ENCODE measurements at places on chromosomes 3 and 15.
A peak's percentile ranks its signal among the peaks of the same experiment; 100 is the strongest.

- no peak for DNase-seq
These were observed 46.9 kb downstream of the FAM43A start for GRCh38 chr3:194732617-194733016.

- DNase-seq = no peak
These were observed 20.2 kb downstream of the INSYN1 start for GRCh38 chr15:73732930-73733329.

DNA sequence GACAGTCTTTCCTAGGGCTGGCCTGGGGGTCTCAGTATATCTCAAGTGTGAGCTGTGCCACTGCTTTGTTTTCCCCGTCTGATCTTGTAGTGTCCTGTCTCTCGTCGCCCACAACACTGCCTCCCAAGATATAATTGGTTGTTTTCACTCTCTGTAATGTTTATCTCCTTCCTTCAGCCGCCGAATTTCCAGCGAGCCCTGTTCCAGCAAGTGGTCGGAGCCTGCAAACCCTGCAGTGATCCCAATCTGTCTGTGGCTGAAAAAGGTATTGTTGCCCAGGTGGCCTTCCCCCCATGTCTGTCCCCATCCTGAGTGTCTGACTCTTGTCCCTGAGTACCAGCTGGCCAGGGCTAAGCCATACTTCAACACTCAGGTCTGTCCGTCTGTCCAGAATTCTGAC lies 9.5 kb upstream of the MANF start:
- DNase-seq = no peak

- no peak for DNase-seq
These were observed 304.1 kb downstream of the UNC13C start for GRCh38 chr15:54282228-54282836.

- DNase-seq = no peak
These were observed 71.4 kb upstream of the WDR72 start for GRCh38 chr15:53830707-53831386.

GRCh38 chr15:90845201-90845949 lies 23.0 kb upstream of the FURIN start:
- DNase-seq = peak; percentile 49

DNA sequence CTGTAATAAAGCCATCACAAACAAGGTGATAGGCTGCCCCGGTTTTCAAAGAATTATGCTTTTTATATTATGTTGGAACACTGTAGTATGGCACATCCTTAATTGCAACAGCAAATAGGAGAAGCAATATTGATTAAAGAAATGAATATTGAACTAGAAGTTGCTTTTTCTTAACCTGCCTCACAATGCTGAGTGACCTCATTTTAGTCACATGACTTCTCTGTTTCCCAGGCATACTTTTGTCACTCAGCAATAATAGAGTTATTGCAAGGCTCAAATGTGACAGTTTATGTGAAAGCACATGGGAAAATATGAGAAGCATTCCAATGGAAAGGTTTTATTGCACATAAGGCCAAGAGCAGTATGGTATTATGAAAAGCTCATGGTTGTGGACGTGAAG lies 400.7 kb downstream of the FGF12 start:
- no peak for DNase-seq

GRCh38 chr15:71278989-71279756 lies 163.9 kb downstream of the THSD4 start:
- DNase-seq = no peak

DNA sequence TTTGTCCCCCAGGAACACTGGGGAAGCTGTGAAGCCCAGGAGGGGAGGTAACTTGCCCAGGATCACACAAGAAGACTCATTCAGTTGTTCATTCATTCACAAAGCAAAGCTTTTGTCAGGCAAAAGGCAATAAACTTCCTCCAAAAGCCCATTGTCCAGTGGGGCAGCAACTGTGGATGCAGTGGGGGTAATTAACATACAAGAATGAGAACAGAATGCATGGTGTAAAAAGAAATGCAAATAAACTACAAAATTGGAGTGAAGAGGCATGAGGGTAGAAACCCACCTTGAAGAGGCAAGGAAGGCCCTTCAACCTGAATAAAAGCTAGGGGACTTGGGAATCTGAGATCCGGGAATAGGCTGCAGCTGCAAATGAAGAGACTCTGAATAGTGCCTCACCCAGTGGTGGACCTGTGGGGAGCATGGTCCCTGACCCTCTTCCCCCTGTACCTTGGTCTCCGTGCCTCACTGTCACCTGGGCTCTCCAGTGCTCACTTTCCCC lies 363.6 kb downstream of the CLSTN2 start:
- no peak for DNase-seq

- no peak for DNase-seq
These were observed 15.4 kb downstream of the ALPK3 start for GRCh38 chr15:84832448-84833040.

- peak; percentile 77 for DNase-seq
These were observed 239.9 kb downstream of the CPNE4 start for GRCh38 chr3:131794766-131795388.

DNA sequence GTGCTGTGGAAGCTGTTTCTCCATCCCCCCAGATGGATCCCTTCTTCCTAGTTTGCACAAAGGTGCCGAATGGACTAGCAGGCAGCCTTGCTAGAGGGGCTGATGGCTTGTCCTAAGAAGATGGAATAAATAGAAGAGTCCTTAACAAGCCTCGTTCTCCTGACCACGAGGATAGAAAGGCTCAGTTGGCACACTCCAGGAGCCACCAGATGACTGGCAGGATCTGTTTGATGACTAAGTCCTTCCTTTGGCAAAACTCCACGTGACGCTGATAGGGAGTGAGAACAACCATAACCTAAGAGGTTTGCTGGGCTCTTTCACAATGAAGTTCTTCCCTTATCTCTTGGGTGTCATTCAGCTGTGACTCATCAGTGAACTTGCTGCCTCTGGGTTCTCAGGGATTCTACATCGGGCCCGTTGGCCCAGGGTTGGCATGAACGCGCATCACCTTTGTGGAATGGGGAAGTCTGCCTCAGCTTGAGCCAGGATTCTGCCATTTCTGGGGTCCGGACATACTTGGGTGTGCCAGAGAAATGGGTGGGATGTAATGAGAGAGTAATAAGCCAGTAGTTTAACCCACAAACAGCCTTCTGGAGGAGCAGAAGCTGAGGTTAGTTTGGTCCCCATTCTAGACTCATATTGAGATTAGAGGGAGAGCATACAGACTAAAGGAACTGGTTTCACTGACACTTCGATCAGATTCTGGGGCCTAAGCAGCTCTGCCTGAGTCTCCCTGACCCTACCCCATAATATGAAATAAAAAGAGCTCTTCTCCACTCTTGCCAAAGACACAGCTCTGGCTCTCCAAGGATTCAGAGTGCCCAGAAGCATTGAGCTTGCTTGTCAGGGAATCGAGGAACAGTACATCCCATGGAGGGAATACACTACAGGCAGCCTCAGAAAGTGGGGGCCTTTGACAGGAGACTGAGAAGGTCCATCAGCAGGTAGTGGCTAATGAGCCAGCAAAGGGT lies 2.0 kb upstream of the MELTF start:
- DNase-seq = peak; percentile 87

DNA sequence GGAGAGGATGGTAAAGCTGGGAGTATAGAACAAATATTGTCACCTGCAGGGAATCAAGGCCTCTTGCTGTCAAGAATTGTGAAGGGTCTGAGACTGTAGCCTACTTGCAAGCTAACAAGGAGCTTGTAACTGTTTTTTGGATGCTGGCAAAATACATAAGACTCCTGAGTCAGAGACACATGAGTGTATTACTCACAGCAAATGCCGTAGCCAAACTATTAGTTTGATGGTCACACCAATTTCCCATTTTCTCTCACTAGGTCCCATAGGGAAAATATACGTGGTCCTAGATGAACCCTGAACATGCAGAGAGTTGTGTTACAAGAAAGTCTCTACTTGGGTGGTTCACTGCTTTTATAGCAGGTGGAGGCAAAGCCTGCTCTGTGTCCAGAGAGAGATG lies 44.7 kb upstream of the LIPC start:
- no peak for DNase-seq

GRCh38 chr15:53312707-53313106 lies 446.8 kb downstream of the WDR72 start:
- DNase-seq = no peak

DNA sequence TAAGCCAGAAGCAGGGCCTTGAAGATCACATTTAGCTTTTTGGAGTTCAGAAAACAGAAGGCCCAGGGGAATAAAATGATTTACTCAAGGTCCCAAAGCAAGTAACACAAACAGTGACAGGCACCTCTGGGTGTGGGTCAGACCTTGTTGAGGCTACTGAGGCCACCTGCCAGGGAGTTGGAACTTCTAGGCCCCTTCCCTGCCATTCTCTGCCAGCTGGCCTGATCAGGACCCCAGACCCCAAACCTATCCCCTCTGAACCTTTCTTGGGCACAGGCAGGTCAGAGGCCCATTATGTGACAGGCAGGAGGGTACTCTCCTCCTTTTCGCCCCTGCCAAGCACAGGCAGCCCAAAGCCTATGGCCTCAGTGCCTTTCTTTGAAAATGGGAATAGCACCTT lies 49.4 kb upstream of the ATP2B2 start:
- no peak for DNase-seq

- no peak for DNase-seq
These were observed 53.2 kb downstream of the PGPEP1L start for GRCh38 chr15:98954411-98954810.

- DNase-seq = no peak
These were observed 134.2 kb upstream of the IGF1R start for GRCh38 chr15:98514034-98514622.

DNA sequence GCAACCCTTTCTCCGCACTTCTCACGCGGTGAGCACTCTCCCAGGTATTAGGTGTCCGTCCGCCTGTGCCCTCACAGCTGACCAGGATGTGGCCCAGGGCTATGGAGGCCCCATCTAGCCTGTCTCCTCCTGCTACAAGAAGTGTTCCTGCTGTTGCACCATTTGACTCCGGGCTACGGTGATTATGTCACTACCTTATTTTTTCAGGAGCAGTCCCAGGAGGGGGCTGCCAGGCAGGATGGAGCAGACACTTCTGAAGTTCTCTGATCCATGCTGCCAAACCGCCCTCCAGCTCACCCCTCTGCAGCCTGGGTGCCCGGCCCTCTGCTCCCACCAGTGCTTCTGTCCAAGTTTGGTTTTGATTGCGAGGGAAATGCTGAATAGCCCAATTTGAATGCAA lies 36.9 kb downstream of the ZXDC start:
- DNase-seq = no peak

DNA sequence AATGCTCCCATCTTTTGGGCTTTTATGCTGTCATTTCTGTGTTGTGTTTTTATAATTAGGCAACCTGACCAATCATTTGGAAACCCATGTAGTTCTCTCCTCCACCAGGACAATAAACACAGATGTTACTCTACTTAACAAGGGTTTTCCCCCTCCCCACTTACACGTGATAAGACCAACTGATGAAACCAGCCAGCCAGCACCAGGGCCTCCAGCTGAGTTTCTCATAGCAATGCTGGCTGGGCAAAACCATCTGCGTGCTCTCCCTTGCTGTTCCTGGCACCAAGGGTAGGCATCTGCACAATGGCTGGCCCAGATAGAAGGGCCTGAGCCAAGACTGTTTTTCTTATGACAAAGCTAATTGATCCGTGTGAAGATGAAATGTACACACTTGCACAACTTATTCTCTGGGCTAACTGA lies 310.4 kb downstream of the PLCL2 start:
- DNase-seq = no peak

GRCh38 chr3:182618085-182618732 lies 175.1 kb upstream of the ATP11B start:
- DNase-seq = no peak

DNA sequence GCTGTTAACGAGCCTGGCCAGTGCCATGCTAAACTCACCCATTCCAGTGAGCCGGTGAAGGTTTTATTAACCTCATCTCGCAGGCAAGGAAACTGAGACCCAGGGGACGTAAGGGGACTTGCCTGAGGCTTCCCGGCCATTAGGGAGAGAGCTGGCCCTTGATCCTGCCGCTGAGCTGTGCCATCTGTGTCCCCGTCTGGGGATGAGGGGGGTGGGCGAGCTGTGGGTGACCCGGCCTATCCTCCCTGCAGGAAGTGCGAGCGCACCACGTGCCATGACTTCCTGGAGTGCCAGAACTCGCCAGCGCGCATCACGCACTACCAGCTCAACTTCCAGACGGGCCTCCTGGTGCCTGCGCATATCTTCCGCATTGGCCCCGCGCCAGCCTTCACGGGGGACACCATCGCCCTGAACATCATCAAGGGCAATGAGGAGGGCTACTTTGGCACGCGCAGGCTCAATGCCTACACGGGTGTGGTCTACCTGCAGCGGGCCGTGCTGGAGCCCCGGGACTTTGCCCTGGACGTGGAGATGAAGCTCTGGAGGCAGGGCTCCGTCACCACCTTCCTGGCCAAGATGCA lies 88.5 kb downstream of the FBLN2 start:
- DNase-seq = no peak

- no peak for DNase-seq
These were observed 857.3 kb downstream of the TUSC7 start for GRCh38 chr3:117566926-117567325.

DNA sequence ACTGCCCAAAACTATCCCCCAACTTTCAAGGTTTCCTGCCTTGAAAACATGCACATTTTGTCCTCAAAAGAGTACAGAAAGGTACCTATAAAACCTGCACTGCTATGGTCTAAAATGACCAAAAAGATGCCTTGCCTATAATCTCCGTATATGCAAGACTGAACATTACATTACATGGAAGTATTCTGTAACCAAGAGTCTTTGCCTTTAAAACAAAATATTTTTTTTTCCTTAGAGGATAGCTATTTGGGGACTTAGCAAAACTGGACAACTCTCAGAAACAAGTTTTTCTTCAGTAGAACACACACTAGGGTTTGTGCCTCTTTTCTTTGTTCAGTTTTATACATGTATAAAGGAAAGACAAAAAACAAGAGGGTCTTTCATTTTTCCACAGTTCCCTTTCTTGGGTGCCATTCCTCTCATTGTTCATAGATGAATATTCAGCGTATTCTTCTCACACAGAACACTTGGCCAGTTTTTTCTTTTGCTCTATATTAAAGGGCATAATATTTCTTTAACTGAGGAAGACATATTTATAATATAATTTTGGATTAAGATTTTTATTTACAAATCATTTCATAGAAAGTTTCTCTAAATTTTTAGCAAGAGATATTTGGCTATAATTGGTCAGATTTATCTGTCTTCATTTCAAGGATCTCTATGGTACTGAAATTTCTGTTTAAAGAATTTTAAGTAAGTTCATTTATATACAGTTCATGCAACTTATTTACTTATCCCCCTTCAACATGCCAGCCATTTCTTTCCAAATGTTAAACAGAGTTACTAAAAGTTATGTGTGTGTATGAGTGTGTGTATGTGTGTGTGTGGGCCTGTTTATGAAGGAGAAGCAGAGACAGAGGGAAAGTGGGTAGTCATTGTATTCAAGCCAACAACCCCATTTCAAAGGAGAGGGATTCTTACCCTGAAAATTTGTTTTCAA lies 142.6 kb downstream of the ZBTB20 start:
- no peak for DNase-seq

GRCh38 chr3:47414161-47414564 lies 33.3 kb downstream of the PTPN23 start:
- no peak for DNase-seq

- no peak for DNase-seq
These were observed 727.7 kb downstream of the FHIT start for GRCh38 chr3:60523536-60523935.

DNA sequence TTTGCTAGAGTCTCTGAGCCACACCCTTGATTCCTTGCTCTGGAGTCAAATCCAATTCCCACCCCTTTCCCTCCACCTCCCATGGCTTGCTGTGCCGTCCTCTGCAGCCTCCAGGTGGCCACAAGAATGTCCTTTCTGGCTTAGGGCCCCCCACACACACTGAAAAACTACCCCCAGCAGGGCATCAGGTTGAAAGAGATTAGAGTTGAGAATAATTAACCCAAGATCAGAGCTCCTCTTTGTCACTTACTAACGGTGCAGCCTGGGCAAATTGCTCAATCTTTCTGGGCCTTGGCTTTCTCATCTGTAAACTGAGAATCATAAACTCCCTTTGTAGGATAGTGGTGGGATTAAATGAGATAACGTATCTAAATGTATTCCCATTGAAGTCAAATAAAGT lies 78.5 kb downstream of the MRPL46 start:
- no peak for DNase-seq

Data from hematopoietic multipotent progenitor cell treated with erythropoietin and hydrocortisone succinate and interleukin-3 and kit ligand, for 17 days (in vitro differentiated cells).